Esophagus muscularis mucosa (tissue), 4 donors: ENCODE measurements at places on chromosomes 7 and 10.

DNA sequence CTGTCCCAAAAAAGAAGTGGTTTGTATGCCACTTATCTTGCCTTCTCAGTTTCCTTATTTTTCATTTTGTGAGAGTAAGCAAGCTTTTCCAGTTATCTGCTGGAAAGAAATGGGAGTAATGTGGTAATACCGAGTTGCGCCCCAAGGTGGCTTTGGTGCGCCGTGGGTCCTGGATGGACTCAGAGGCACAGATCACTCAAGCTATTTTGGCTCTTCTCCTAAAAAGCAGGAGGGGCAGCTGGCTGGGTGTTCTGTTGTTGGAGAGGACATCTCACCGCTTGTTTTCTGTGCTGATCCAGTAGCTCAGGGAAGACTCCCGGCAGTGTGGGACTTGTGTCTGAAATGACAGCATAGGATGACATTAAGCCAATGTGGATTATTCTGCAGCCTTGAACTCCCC, 16.4 kb downstream of the PRKRIP1 start:
- DNase-seq = no peak
- H3K4me1 ChIP-seq = peaks cover 10% of the 10 kb centered on the region
- H3K36me3 ChIP-seq = peaks cover 38% of the 10 kb centered on the region
- H3K27ac ChIP-seq = no peak overlapping the region

GRCh38 chr10:15345450-15345849, 25.6 kb downstream of the FAM171A1 start:
- H3K4me1 ChIP-seq = peaks cover 16% of the 10 kb centered on the region
- H3K36me3 ChIP-seq = no peaks in the 10 kb centered on the region
- no peak overlapping the region for H3K4me3 ChIP-seq
- H3K27me3 ChIP-seq = no peaks in the 10 kb centered on the region

DNA sequence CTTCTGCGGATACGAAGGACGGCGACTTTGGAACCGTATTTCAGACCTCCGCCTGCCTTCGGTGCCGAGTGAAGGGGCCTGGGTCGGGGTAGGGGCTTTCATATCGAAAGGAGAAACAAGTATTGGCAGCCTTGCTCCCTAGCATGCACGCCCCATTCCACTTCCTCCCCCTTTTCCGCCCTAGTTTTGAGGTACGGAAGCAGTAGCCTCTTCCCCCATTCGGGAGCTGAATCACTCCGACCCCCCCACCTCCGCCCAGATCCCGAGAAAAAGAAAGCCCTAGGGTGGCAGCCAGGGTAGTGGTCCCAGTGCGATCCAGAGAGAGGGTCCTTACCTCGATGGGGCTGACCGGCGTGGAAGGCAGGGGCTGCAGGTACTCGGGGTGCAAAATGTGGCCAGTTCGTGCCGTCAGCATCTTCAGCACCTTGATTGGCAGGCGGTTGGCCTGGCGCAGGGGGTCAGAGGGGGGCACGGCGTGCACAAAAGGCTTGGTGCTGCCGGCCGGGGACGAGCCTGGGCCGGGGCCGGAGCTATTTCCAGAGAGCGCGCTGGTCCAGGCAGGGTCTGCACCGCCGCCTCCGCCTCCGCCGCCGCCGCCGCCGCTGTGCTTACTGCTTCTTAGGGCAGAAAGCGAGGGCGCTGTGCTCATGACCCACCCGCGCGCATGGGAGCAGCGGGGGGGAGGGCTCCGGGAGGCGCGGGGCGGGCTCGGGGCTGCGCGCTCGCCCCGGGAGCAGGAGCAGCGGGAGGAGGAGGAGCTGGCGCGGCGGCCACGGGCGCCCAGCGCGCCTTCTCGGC, 594 bp downstream of the ZNF503 start:
- H3K27ac ChIP-seq = peak overlapping the region; percentile 99
- H3K36me3 ChIP-seq = peaks cover 12% of the 10 kb centered on the region
- H3K4me3 ChIP-seq = peak overlapping the region; percentile 100
- peaks cover 37% of the 10 kb centered on the region for H3K4me1 ChIP-seq
- H3K27me3 ChIP-seq = no peaks in the 10 kb centered on the region

- no peak overlapping the region for H3K4me3 ChIP-seq
- H3K36me3 ChIP-seq = no peaks in the 10 kb centered on the region
- H3K27ac ChIP-seq = peak overlapping the region; percentile 40
- DNase-seq = peak; percentile 50
- H3K27me3 ChIP-seq = no peaks in the 10 kb centered on the region
Measured at GRCh38 chr10:44017483-44018145, 367.3 kb downstream of the CXCL12 start.

- peak; percentile 87 for DNase-seq
- H3K4me1 ChIP-seq = no peaks in the 10 kb centered on the region
- no peaks in the 10 kb centered on the region for H3K36me3 ChIP-seq
Measured at GRCh38 chr7:155951554-155952158, 139.4 kb upstream of the SHH start.

DNA sequence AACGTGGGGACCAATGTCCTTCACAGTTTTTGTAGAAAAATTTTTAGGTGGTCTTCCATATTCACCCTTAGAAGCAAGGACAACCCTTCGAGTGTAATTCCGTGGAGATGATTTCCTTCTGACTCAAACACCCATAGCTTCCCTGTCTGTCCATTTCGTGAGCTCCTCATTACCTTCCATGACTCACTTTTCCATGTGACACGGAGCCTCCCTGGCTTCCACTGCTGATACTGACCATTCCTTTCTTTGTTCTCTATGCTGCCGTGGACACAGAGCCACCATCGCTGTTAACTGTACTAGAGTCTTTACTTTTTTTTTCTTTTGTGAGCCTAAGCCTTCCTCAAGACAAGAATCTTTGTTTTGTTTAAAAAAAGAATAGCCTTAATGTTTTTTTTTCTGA, 12.5 kb upstream of the ARMS2 start:
- H3K27me3 ChIP-seq = no peaks in the 10 kb centered on the region
- peaks cover 3% of the 10 kb centered on the region for H3K4me1 ChIP-seq
- no peak overlapping the region for H3K27ac ChIP-seq
- DNase-seq = no peak
- no peak overlapping the region for H3K4me3 ChIP-seq
- H3K36me3 ChIP-seq = no peaks in the 10 kb centered on the region

GRCh38 chr7:19095353-19095860, 22.0 kb downstream of the TWIST1 start:
- no peaks in the 10 kb centered on the region for H3K27me3 ChIP-seq
- no peak overlapping the region for H3K27ac ChIP-seq
- no peak for DNase-seq
- H3K4me3 ChIP-seq = no peak overlapping the region
- no peaks in the 10 kb centered on the region for H3K36me3 ChIP-seq

DNA sequence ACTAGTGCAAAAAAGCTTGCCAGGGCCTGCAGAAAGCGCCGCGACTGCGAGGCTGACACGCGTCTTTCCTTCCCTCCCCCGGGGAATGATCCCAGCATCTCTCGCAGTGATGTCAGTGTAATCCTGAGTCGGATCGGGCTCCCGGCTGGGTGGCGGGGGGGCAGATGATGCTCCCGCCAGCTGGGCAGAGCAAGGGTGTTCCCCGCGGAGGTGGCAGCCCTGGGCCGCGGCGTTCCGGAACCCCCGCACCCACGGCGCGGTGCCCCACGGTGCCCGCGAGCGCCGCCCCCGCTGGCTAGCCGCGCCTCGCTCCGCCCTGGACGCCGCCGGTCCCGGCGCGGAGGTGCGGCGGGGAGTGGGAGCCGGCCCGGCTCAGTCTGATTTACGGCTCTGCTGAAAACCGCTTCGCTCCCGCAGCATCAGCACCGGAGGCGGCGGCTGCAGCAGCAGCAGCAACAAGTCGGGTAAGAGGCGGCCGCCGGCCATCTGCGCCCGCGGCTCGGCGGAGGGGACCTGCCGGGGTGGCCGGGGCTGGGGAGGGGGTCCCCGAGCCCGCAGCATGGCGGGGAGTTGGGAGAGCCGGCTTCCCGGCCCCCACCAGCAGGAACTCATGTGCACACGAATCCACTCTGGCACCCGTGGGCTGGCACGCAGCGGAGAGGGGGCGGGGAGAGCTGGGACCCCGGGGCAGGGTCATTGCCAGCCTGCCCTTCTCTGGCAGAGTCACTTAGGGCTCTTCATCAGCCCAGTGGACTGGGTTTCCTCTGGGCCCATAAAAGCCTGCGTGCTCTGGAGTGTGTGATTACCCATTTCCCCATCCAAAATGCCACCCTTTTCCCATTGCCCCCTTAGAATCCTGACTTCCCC, at the start of gene ZNF365:
Gene ZNF365, plus strand, starts transcription at position 375 of the 867 bp plus-strand sequence. CDS start 1,825 bp downstream, outside the sequence.
- H3K27me3 ChIP-seq = no peaks in the 10 kb centered on the region
- H3K27ac ChIP-seq = peak within 1 kb of the TSS; percentile 52
- peaks cover 16% of the 10 kb centered on the region for H3K4me1 ChIP-seq
- peak within 1 kb of the TSS; percentile 61 for H3K4me3 ChIP-seq
- no peak for DNase-seq

DNA sequence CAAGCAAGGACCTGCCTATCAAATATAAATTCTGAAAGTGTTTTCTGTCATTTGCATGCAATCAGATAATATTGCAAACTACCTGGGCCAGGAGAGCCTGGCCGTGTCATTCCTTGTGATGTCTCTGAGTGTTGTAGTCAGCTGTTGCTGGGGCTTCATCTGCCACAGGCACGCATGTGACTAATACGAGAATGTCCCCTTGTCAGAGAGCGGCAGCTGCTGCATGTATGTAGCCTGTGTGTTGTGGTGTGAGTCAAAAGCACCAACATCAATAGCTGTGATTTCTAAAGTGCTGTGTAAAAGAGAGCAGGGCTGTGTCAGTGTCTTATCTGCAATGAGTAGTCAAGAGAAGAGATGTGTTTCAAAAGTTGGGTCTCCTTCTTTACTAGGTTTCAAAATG, 155.4 kb downstream of the POU6F2 start:
- no peak overlapping the region for H3K27ac ChIP-seq
- H3K4me3 ChIP-seq = no peak overlapping the region
- no peak for DNase-seq
- H3K36me3 ChIP-seq = no peaks in the 10 kb centered on the region
- H3K27me3 ChIP-seq = peaks cover 6% of the 10 kb centered on the region

GRCh38 chr10:78247821-78248220, 214.2 kb downstream of the RPS24 start:
- no peaks in the 10 kb centered on the region for H3K36me3 ChIP-seq
- H3K27me3 ChIP-seq = no peaks in the 10 kb centered on the region
- H3K4me3 ChIP-seq = no peak overlapping the region

GRCh38 chr10:29081951-29082685, 206.8 kb upstream of the LYZL1 start:
- H3K27ac ChIP-seq = no peak overlapping the region
- H3K36me3 ChIP-seq = no peaks in the 10 kb centered on the region
- no peak overlapping the region for H3K4me3 ChIP-seq
- no peaks in the 10 kb centered on the region for H3K27me3 ChIP-seq
- H3K4me1 ChIP-seq = no peaks in the 10 kb centered on the region
- DNase-seq = no peak

DNA sequence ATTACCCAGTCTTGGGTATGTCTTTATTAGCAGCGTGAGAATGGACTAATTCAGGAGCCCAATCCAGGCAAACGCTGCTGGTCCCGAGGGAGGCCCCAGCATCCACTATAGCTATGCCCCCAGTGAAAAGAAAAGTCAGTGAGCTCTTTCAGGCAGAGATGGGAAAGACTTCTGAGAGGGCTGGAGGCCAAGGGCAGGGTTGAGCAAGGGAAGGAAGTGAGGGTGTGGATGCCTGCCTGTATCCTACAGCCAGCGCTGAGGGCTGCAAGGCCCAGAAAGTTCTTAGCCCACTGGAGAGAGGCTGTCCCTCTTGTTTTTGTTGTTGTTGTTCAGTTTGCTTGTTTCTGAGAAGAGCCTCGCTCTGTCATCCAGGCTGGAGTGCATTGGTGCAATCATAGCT, 261.6 kb downstream of the ZEB1 start:
- H3K4me3 ChIP-seq = no peak overlapping the region
- no peak overlapping the region for H3K27ac ChIP-seq
- no peaks in the 10 kb centered on the region for H3K27me3 ChIP-seq

GRCh38 chr7:73954181-73954580, 73.8 kb upstream of the ELN start:
- H3K27ac ChIP-seq = no peak overlapping the region
- H3K36me3 ChIP-seq = no peaks in the 10 kb centered on the region
- H3K4me3 ChIP-seq = no peak overlapping the region
- no peaks in the 10 kb centered on the region for H3K4me1 ChIP-seq
- no peaks in the 10 kb centered on the region for H3K27me3 ChIP-seq

GRCh38 chr10:104406715-104407650, 53.4 kb downstream of the CFAP58 start:
- H3K4me3 ChIP-seq = no peak overlapping the region
- H3K36me3 ChIP-seq = no peaks in the 10 kb centered on the region
- H3K27ac ChIP-seq = no peak overlapping the region
- no peaks in the 10 kb centered on the region for H3K27me3 ChIP-seq

- H3K4me3 ChIP-seq = no peak overlapping the region
- H3K4me1 ChIP-seq = no peaks in the 10 kb centered on the region
- no peak overlapping the region for H3K27ac ChIP-seq
- no peaks in the 10 kb centered on the region for H3K27me3 ChIP-seq
- no peak for DNase-seq
Measured at GRCh38 chr7:24891311-24891735, 88.7 kb downstream of the OSBPL3 start.

GRCh38 chr7:156892081-156892800, 742 bp downstream of the LMBR1 start:
- H3K4me3 ChIP-seq = peak overlapping the region; percentile 91
- no peaks in the 10 kb centered on the region for H3K27me3 ChIP-seq
- peak overlapping the region; percentile 96 for H3K27ac ChIP-seq
- DNase-seq = no peak
- peaks cover 30% of the 10 kb centered on the region for H3K4me1 ChIP-seq
- no peaks in the 10 kb centered on the region for H3K36me3 ChIP-seq

- no peak for DNase-seq
- H3K36me3 ChIP-seq = no peaks in the 10 kb centered on the region
- no peaks in the 10 kb centered on the region for H3K27me3 ChIP-seq
- H3K27ac ChIP-seq = no peak overlapping the region
Measured at GRCh38 chr7:476736-477360, 42.8 kb downstream of the PDGFA start.

DNA sequence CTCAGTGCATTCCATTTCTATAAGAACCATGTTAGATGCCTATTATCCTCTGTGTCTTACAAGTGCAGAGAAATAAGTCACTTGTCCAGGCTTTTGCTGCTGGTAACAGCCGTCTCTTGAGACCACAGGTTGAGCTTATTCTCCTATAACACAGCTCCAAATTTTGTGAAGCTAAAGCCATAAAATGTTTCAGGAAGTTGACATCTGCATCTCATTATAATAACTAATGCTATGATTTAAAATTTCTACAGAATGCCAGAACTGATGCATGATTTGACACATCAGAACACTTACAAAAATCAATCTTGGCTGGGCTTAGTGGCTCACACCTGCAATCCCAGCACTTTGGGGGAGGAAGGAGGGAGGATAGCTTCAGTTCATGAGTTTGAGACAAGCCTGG, 986.9 kb downstream of the TYW1 start:
- H3K27ac ChIP-seq = no peak overlapping the region
- no peaks in the 10 kb centered on the region for H3K4me1 ChIP-seq
- no peaks in the 10 kb centered on the region for H3K36me3 ChIP-seq
- no peak overlapping the region for H3K4me3 ChIP-seq

DNA sequence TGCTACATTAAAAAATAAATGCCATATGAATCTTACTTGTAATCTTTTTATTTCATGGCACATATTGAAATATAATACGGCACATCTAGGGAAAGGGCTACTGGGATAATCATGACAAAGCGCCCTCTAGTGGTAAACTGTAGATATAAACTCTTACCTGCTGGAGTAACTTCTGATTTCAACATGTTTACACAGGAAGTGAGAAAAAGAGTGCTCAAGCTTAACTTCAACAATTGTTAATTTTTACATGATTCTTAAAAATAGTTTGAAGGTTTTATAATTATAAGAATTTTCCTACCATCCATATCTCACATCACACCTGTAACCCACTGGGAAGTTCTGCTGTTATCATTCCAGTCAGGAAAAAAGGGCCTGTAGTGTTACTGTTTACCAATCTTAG, 2.0 kb upstream of the HEPACAM2 start:
- H3K4me1 ChIP-seq = peaks cover 17% of the 10 kb centered on the region
- H3K36me3 ChIP-seq = no peaks in the 10 kb centered on the region
- no peak overlapping the region for H3K4me3 ChIP-seq
- no peak overlapping the region for H3K27ac ChIP-seq
- DNase-seq = no peak
- no peaks in the 10 kb centered on the region for H3K27me3 ChIP-seq
